ENCODE measurements at places on chromosomes 3 and 15.

DNA sequence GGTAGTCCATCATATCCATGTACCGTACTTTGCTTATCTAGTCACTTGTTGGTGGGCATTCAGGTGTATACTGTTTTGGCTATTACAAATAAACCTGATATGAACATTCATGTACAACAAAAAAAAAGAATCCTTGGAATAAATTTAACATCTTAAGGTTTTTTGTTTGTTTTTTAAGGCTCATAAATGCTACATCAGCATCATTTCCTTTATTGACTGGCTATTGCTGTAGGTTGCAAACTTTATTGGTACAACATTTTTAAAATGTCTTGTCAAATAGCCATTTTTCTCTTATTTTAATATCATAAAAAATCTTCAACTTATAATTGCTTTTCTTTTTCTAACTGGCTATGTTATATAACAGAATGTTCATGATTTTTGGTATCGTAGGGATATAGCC, 16.2 kb downstream of the DHFR2 start:
- no peak for DNase-seq

GRCh38 chr3:73546961-73547360, 77.8 kb downstream of the PDZRN3 start:
- no peak for DNase-seq

DNA sequence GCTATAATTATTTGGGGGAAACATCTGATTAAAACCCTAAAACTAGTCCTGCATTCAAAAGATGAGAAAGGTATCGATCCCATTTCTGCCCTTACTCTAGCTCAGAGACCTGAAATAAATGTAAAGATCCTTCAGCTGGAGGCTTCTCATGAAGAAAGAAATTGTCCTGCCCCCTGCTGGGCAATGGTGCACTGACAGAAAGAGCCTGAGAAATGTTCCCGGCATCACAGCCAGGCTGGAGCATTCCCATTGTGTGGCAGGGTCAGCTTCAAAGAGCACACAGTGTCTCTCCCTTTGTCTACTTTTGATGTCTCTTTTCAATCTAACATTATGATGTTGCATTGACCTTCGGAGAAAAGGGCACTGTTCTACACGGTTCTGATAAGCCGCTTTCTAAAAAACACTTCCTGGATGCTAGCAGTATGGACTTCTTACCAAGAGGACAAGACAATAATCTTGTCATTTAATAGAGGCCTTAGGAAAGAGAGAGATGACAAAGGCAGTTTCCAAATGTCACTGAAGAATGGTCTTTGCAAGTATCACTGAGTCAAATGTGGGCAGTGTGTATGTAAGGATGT, 287.5 kb downstream of the MAGI1 start:
- no peak for DNase-seq

DNA sequence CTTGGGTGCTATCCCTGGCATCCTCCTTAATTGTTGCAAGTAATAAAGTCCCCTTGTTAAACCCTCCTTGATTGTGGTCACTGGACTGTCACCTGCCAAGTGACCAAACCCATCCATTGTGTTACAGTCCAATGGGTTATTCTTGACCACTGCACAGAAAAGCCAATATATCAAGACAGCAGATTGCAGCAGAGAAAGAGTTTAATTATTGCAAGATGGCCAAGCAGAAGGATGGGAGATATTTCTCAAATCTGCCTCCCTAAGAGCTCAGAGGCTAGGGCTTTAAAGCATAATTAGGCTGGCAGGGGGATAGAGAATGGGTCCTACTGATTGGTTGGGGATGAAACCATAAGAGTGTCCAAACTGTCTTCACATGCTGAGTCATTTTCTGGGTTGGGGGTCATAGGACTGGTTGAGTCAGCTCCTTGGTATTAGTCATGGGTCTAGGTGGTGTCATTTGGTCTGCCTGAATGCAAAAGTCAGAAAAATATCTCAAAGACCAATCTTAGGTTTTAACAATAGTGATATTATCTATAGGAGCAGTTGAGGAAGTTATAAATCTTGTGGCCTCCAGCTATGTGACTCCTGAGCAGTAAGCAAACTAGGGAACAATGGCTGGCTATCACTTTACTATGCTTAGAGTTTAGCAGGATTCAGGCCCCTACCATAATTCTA, 19.1 kb upstream of the XYLB start:
- DNase-seq = no peak

DNA sequence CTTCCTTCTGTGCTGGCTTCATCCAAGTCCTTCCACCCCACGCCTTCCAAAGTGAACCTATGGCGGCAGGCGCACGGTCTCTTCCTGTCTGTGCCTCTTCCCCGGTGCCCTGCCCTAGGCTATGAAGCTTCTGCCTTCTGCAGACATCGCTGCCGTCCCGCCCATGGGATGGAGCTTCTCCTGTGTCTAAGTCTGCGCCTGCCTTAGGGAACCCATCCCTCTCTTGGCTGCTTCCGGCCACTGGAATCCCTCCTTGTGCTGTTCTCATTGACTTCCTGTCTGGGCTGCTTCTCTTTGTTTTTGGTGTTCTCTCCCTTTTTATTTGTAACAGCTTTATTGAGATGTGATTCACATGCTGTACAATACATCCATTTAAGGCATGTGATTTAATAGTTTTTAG, 17.2 kb downstream of the CHCHD6 start:
- DNase-seq = no peak

- no peak for DNase-seq
Measured at GRCh38 chr3:59235634-59236012, 185.8 kb upstream of the CFAP20DC start.

DNA sequence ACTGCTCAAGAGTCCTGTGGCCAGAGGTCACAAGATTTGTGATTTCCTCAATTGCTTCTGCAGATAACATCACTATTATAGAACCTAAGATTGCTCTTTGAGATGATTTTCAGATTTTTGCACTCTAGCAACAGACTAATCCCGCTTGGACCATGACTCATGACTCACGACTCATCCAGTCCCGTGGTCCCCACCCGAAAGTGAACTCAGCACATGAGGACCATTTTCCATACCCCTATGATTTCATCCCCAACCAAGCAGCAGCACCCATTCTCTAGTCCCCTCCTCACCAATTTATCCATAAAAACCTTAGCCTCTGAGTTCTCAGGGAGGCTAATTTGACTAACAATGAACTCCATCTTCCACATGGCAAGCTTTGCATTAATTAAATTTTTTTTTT, 106.3 kb upstream of the ALCAM start:
- DNase-seq = no peak

GRCh38 chr3:82030916-82031315, 269.5 kb upstream of the GBE1 start:
- no peak for DNase-seq

GRCh38 chr3:62758296-62759066, 116.7 kb downstream of the CADPS start:
- DNase-seq = no peak

DNA sequence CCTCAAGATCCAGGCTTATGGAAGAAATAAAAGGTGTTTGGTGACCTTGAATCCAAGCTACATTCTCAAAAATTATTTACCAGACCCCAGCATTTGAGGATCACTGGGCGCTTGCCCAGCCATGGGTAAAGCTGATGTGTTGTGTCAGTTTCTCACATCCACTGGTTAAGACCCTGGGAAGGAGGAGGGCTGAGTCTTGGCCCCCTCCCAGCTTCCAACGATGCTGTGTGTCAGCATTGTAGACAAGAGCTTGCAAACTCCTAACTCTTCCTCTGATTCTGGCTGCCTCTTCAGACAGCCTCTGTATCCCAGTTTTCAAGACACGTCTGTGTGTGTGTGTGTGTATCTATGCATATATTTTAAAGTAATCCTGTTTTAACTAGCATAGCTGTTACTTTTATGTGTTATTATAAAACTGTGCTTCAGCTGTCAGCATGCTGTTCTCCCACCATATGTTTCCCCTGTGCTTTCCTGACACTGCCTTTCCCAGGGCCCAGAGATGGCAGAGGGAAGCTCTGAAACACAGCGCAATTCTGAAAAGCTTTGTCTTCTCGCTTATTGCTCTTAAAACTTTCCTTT, 157.3 kb upstream of the LRRN1 start:
- no peak for DNase-seq

- no peak for DNase-seq
Measured at GRCh38 chr15:63893866-63894661, 60.3 kb upstream of the HERC1 start.

DNA sequence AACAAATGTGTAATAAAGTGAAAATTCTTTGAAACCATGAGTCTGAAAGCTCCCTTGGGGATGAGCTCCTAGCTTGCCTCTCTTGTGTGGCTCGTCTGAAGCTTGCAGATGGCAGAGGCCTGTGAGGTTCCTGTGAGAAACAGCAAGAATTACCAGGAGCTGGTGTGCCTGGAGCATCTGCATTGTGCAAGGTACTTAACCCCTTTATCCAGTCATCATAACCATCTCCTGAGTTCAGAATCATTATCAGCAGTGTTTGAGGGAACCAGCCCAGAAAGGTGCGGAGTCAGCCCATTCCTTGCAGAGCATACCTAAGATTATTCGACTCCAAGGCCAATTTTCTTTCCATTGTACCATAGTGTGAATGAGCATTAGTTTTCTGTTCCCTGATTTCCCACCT, 51.7 kb upstream of the TRA2B start:
- DNase-seq = no peak

- DNase-seq = no peak
Measured at GRCh38 chr15:67854358-67854757, 14.5 kb upstream of the RNU6-1 start.

DNA sequence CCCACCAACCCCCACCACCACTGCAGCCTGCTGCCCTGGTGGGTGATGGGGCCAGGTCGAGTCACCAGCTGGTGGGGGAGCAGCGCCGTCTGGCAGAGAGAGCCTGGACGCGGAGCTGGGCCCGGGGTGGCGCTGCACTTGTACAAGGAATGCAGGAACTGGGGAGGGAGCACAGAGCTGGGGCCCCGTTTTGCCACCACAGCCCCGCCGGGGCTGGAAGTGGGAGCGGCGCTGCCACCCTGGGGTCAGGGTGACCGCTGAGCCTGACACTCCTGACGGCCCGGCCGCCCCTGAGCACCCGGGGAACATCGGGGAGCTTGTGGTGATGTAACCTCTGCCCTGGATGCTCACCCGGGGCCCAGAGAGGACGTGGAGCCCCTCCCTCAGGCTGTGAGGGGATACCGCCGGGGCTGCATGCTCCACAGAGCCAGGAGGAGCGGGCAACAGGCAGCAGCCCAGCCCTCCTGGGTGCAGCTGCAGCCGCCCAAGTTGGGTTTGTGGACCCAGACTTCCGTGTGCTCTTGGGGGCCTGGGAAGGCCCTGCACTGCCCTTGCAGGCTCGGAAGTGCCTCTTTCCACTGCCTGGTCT, 32.6 kb upstream of the IREB2 start:
- DNase-seq = no peak

GRCh38 chr3:31230425-31231223, 302.1 kb upstream of the STT3B start:
- no peak for DNase-seq

GRCh38 chr15:67100801-67101581, 35.6 kb downstream of the SMAD3 start:
- no peak for DNase-seq

DNA sequence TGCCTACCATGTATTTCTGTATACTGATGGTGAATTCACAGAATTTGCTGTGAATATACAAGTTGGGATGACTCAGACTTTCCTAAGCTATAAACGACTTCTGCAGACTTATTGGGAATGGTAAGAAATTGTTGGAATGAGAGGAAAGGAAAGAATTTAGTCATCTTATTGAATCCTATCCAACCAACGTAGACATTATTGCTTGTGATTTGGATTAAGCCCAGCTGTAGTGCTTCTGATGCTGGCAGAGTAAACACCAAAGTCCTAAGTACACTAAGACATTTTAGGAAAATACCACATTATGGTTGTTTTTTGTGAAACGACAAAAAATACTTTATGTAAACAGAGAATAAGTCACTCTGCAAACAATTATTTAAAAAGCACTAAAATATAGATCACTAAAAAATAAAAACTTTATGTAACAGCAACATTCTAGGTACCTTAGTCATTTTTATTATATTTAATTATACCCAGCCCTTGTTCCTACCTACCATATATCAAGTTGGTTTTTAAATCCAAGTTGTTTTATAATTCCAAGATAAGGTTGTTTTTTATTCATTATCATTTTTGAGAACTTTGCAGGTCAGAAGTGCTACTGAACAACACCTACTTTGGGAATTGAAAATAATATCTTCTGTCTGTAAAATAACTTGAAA, 99.2 kb upstream of the MLF1 start:
- no peak for DNase-seq

- no peak for DNase-seq
Measured at GRCh38 chr3:117355566-117355965, 646.0 kb downstream of the TUSC7 start.

- no peak for DNase-seq
Measured at GRCh38 chr15:38085114-38085513, 150.7 kb downstream of the TMCO5A start.

DNA sequence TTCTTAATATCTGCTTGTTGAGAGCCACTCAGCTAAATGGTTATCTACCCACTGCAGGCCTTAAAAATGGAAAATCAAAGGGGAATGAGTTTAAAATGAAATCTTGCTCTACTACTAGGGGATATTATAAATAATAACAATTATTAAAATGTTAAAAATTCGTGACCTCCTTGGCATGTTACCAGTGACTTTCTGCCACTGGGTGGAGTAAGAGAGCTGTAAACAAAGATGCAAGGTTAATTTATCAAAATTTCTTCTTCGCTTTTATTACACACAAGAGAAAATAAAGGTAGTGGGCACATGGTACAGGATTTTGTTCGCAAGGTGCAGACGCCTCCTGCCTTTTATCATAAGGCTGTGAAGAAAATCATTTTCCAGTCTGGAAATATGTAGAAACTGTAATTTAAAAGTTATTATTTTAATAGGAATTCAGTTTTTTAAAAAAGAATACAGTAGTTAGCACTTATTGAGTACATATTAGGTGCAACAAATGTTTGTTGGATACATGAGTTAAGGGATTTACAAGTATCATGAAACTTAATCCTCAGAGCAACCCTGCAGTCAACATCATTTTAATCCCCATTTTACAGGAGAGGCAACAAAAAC, 272.6 kb downstream of the SUCLG2 start:
- DNase-seq = no peak

DNA sequence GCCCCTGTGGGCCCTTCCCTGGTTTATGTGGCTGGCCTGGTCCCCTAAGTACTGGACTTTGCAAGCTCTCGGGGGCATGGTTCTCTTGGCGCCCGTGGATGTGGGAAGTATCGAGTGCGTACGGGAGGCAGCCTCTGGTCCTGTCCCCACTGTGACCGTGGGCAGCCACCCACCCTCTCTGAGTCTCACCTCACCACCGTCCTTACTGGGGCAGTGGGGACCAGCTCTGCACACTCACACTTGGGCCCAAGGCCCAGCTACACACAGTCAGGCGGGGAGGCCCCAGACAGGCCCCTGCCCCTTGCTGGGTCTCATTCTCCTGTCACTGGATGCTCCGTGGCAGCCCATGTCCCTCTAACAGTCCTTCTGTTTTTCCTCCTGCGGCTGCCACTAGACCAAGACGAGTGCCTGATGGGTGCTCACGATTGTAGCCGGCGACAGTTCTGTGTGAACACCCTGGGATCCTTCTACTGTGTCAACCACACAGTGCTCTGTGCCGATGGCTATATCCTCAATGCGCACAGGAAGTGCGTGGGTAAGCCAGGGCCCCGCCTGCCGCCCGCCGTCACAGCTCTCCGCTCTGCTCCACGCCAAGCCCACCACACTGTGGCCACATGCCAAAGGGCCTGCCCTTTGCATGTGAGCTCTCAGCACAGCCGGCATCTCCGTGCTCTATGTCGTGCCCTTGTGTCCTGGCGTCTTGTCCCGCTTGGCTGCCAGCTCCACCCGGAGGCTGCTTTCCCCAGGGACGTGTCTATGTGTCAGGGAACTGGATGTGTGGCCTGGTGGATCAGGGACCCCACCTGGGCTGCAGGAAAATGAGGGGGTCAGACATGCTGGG, 72.7 kb downstream of the FBLN2 start:
- DNase-seq = no peak

Data from mesothelial cell of epicardium (in vitro differentiated cells).